ENCODE measurements at places on chromosomes 12 and 14. TPM values are rescaled to one million over a fixed set of nuclear protein-coding genes. Genes with fewer than 3 reads are reported as not detected.

Gene SERPINA3
- 0.56 TPM for total RNA-seq

Gene OASL
- total RNA-seq, result 9.2 TPM

Gene FSCB
- 0.02 TPM for total RNA-seq

- no peak for DNase-seq
Observed at GRCh38 chr12:71602761-71603577, 60.7 kb downstream of the ZFC3H1 start.

DNA sequence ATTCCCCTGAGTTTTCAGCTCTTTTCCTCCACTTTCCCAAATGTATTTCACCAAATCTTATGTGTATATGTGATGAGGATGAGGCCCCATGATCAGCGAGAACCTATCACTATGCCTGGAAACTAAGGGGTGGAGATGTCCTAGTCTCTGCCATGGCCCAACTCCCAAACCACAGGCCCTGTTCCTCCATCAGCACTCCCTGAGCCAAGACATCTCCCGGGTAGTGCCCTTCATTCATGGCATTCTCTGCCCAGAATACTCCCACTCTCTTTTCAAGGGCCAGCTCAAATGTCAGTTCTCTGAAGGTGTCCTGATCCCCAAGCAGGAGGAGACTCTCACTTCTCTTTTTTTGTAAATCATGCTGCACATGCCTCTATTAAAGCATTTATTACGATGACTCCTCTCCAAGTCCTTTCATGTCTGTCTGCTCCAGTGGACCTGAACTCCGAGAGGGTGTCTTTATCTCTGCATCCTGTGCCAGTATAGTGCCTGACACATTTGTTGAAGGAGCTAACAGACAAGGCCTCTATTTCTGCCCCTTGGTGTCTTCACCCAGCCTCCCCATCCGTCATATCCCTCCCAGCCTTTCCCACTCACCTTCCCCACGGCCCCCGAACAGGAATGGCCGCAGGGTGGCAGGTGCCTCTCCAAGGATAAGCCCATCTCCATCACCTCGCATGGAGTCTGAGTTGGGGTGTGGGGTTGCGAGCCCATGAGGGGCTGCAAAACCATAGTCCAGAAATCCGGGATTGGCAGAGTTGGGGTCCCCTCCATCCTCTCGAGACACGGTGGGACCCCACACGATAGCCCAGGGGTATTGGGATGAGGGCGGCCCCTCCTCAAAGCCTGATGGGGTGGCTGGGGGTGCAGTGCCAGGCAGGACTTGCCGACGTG lies 3.7 kb downstream of the PIANP start:
- DNase-seq, result no peak

GRCh38 chr14:20627346-20628027 lies 14.0 kb downstream of the OR6S1 start:
- no peak for DNase-seq

GRCh38 chr14:51609251-51609954 lies 42.3 kb upstream of the FRMD6 start:
- DNase-seq, result peak; percentile 31

DNA sequence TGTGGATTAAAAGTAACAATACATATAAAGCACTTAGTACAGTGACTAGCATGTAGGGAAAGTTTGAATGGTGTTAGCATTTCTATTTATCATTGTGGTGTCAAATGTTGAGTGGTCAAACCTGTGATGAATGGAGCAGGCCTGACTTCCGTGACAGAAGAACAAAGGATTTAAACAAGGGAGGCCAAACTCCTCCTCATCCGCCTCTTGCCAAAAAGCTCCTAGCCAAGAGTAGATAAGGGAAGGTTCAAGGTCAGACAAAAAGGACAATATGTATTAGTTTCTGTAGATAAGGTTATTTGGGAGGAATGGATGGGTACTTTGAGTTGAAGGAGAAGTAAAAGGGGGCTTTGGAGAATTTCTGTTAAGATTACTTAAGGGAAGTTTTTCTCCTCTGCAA lies 6.5 kb downstream of the RNASE7 start:
- DNase-seq, result no peak

- no peak for DNase-seq
Observed at GRCh38 chr14:105745433-105746123, 219.2 kb downstream of the TMEM121 start.

- DNase-seq, result no peak
Observed at GRCh38 chr12:46217541-46218321, 51.1 kb downstream of the SLC38A1 start.

- no peak for DNase-seq
Observed at GRCh38 chr14:102758087-102758486, 19.2 kb upstream of the TRAF3 start.

- peak; percentile 83 for DNase-seq
Observed at GRCh38 chr12:79547735-79548609, 142.8 kb downstream of the PAWR start.

- no peak for DNase-seq
Observed at GRCh38 chr14:103819503-103820307, 27.7 kb downstream of the PPP1R13B start.

DNA sequence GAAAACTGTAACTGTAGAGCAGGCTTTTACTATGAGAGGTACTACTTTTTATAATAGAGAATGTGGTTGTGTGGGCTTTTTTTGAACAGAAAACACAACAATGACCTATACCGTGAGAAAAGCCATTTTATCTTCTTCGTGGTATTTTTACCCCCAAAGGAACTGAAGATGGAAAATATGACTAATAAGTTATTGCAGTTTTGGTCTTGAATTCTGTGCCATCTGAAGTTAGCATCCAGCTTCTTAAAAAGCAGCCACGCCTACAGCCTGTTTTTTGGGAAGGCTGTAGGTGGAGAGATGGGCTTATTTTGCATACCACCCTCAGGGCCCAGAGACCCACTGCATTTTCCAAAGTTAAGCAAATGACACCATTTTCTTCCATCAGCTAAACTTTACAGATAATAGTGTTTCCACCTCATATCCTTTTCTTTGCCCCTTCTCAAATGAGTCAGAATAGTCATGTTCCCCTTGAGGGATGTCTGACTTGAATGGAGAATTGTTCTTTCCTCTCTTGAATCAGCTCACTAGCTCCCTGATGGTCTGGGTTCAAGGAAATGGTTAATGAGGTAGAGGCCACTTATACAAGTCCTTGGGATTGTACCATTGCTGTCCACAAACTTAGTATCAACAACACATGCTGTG lies 53.0 kb downstream of the TBC1D30 start:
- no peak for DNase-seq

GRCh38 chr12:120856980-120857379 lies 47.2 kb downstream of the SPPL3 start:
- no peak for DNase-seq

- DNase-seq, result no peak
Observed at GRCh38 chr14:90699016-90699415, 117.2 kb downstream of the TTC7B start.

DNA sequence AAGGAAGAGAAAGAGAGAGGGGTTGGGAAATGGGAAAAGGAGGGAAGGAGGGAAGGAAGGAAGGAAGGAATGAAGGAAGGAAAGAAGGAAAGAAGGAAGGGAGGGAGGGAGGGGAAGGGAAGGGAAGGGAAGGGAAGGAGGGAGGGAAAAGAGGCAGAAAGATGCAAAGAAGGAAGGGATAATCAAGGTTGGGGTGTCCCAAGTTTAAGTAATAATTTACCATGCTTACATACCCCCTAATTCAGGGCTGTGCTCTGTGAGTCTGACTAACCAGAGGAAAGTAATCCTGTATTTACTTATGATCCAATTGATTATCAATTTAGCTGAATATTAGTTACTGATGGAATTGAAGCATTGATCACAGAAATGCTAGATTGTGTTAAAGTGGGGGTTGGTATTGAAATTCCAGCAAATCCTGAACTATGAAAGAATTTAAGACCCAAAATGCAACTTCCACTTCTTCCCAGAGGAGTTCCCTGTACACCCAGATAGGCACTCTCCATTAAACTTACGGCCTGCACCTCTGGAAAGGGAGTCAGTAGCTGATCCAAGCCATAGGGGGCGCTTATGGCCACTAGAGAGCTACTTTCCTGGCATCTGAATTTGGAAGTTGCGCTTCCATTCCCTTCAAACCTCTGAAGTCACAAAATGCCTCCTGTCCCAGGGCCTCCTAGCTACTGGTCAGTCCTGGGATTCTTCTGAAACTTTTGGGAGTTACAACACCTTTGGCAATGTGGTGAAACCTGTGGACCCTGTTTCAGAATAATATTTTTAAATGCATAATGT lies 162.7 kb upstream of the PWP1 start:
- DNase-seq, result no peak

DNA sequence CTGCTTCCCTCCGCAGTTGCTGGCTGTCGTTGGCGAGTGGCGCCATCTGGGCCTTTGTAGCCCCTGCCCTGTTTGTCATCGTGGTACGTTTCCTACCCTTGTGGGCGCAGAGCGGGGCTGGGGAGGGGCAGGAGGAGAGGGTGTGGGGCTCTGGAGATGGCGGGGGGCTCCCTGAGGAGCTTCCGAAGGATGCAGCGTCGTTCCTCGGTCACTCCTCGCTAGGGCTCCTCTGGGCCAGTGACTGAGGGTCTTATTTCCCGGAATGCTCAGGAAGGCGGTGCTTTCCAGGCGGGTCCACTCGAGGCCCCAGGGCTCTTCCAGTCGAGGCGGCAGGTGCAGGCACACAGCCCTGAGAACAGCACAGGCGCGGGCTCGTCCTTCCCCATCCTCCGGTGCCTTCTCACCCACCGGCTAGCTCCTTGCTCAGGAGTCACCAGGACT lies 167.1 kb downstream of the ADGRD1 start:
- no peak for DNase-seq

All from H4 (cell line).